ENCODE measurements at places on chromosomes 3 and 15.

- no peak for DNase-seq
Observed at GRCh38 chr3:187983484-187984124, 170.4 kb upstream of the LPP start.

DNA sequence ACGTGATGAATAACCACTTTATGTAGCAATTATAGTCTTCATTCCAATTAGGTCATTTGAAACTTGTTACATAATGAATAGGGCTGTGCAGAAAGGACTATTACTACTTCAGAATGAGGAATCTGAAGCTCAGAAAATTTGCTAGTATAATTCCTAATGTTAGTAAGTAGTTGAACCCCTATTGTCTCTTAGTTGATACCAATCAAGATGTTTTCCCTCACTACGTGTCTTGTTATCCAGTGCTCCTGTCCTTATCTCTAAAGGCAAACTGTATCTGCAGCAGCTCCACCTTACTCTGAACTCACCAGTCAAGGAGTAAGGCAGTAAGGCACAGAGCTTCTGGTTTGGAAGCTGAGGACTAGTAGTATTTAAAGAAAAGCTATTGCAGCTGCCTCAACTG is 32.0 kb downstream of the RAB11A start:
- no peak for DNase-seq

DNA sequence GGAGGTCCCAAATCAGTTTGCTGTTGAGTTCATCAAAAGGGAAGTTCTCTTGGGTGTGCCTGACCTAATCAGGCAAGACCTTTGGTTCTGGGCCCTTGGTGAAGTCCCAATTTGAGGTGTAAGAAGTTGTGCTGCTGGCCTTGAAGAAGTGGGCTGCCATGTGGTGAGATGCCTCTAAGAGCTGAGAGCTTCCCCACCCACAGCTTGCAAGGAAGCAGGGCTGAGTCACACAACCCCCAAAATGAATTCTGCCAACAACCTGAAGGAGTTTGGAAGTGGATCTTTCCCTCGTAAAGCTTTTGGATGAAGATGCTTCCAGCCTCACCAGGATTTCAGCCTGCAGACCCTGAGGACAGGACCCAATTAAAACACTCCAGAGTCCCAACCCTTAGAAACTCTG is 129.3 kb upstream of the NSMCE3 start:
- DNase-seq: no peak

GRCh38 chr3:170792471-170792870 is 77.5 kb downstream of the RPL22L1 start:
- no peak for DNase-seq

DNA sequence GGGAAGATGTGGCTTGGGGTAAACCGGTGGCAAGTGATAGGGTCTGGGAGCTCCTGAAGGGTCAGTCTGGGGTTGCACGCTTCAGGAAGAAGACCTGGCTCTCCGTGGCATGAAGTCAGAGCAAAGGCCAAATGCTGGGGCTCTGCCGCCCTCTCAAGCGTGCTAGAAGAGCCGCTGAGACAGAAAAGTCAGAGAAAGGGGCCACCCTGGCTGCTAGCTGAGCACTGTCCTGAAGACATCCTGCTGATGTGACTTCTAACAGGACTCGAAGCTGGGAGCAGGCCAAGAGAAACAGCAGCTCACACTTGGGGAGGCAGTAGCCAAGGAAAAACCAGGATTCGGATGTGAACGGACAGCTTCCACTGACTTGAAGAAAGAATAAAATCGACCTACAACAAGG is 270.4 kb downstream of the OCA2 start:
- no peak for DNase-seq

- DNase-seq: no peak
Observed at GRCh38 chr3:172355836-172356235, 92.4 kb downstream of the GHSR start.

DNA sequence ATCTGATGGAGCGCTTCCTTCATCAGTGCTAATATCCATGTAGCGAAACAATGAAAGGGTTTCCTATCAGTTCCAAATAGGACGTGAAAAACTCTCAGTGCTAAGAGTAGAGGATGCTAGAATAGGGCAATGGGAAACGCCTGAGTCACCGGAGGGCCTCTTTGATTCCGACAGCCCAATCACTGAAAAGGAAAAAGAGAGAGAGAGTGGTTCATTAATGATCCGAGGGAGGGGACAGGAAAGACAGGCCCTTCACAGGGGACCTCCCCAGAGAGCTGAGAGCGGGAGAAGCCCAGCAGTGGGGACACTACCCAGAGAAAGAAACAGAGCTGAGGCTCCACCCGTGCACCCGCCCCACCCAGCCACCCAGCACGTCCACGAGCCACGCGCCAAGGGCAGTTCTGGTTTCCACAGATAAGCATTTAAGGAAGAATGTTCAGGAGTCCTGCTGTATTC is 76.9 kb downstream of the RPN1 start:
- no peak for DNase-seq

- DNase-seq: no peak
Observed at GRCh38 chr15:49148727-49149126, 6.7 kb downstream of the COPS2 start.

- no peak for DNase-seq
Observed at GRCh38 chr3:4449043-4449805, 17.8 kb downstream of the SUMF1 start.

GRCh38 chr3:6994081-6994668 is 133.3 kb downstream of the GRM7 start:
- no peak for DNase-seq

DNA sequence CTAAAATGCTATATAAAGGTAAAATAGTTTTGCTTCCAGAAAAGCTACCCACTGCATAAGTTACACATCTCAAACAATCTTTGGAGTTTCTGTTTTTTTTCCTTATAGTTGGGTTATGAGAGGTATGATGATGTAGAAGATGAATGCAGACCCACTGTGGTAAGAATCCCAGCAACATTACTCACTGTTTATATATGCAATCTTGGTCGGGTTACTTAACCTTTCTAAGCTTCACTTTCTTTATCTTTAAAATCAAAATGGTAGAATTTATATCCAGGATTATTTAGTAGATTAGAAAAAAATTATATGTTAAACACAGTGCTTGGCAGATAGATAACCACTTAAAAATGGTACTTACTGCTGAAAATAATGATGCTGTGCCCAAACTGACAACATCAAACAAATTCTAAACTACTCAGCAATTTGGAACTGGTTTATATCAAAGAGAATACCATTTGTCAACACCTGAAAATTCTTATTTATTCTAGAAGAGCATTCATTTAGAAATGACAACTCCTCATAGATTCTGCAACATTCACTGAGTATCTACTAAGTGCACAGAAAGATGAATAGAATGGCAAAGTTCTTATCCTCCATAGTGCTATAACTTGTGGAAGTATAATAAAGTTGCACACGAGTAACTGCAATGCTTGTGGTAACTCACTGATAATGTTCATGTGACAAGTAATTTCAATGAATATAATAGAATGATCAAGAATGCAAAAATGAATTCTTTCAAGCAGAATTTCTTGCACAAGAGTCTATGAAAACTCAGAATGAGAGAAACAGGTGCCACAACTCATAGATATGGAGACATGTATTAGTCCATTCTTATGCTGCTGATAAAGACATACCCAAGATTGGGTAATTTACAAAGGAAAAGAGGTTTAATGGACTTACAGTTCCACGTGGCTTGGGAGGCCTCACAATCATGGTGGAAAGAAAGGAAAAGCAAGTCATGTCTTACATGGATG is 129.0 kb upstream of the SLC7A14 start:
- no peak for DNase-seq

DNA sequence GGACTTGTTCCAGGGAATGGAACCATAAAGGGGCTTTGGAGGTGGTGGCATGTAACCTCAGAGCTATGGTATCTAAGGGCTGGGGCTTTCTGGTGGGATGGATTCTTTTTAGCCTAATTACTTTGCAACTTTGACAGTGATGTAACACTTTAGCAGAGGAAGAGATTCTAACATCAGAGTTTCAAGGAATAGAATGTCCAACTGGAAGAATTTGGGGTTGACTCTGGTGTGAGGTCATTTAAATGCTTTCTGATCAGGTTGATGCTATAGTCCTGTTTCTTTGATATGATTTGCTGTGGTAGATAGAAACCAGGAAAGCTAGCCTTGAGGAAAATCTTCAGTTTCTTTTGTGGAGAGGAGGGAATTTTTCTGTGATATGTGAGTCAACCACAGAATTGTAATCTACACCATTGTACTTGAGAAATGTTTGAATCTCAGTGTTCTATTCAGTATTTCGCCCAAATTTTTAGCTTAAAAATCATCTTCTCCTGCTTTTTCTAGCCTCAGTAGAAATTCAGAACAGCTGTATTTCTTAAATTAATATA is 40.0 kb downstream of the ATP2C1 start:
- DNase-seq: no peak

DNA sequence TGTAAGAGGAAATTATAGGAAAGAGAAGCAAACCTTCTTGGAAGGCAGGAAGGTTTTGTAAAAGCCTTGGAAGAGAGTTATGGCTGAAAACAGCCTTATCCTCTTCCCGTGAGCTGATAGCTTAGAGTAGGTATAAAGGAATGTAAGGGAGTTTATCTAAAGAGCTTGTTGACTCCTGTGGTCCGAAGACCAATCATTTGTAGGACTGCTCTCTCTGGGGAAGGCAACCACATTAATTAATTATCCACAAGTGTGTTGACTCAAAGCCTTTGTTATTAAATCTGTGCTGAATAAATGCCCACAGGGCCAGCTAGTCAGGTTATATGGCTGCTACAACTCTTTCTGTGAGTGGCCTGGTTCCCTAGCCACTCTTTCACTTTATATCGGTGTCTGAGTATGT is 452.1 kb upstream of the RASGRP1 start:
- no peak for DNase-seq

DNA sequence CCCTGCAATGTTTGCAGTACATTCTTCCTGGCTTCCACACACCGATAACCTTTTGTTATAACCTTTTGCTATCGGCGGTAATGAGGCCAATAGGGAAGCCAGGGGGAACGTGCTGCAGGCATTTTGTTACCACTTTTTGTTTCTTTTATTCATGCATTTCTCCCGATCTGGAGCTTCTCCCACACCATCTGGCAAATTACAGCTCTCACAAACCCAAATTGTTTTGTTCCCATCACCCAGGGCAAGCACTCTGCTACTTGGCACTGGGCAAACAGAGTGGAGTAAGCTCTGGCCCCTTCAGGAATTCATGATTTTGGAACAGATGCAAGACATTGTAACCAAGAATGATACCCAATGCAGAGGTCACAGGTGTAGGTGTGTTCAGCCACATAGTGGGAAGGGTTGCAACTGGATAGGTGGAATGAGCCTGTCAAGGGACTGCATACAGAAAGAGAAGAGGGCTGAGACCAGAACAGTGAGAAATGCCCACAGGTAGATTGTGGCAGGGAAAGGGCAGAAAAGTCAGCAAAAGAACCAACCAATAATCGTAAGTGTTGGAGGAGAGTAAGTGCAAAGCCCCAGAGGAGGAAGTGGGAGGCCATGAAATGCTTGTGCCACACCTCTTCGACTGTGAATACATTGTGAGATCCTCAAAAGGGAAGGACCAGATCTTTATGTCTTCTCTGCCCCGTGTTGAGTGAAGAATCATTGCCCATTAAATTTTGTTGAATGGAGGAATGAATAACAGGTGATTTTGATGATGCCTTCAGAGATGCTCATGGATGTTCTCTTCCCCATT is 45.8 kb downstream of the PARP15 start:
- DNase-seq: no peak

GRCh38 chr15:98735895-98736617 is 87.7 kb downstream of the IGF1R start:
- DNase-seq: no peak

- DNase-seq: peak; percentile 54
Observed at GRCh38 chr3:69197922-69198530, 75.6 kb upstream of the LMOD3 start.

GRCh38 chr15:57330619-57331340 is 45.5 kb upstream of the CGNL1 start:
- no peak for DNase-seq

DNA sequence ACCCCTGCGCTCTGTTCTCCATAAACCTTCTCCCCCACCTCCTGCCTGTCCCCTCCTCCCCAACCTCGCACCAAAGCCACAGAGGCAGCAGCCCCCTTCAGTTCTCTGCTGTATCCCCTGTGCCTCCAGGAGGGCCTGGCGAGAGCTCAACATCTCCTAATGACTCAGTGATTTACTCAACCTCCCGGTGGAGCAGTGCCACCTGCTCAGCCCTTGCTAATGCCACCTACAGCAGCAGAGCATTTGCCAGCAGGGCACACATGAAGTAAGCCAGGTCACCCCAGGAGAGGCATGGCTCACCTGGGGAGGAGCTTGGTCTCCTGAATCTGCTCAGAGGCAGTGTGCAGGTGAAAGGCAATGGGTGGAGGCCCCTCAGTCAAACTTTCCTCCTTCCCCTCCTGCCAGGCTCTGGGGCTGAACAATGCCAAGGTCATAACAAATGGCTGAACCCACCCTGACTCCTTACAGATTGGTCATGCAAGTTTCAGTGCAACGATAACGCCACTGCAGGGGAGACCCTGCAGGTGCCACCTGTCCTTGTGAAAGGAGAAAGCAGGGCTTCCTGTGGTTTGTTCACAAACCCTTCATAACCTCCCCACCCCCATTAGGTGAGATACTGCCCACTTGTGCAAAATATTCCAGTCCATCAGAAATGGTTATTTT is 19.8 kb downstream of the TRPM1 start:
- no peak for DNase-seq

GRCh38 chr15:82923744-82924143 is 28.8 kb downstream of the HOMER2 start:
- DNase-seq: no peak

DNA sequence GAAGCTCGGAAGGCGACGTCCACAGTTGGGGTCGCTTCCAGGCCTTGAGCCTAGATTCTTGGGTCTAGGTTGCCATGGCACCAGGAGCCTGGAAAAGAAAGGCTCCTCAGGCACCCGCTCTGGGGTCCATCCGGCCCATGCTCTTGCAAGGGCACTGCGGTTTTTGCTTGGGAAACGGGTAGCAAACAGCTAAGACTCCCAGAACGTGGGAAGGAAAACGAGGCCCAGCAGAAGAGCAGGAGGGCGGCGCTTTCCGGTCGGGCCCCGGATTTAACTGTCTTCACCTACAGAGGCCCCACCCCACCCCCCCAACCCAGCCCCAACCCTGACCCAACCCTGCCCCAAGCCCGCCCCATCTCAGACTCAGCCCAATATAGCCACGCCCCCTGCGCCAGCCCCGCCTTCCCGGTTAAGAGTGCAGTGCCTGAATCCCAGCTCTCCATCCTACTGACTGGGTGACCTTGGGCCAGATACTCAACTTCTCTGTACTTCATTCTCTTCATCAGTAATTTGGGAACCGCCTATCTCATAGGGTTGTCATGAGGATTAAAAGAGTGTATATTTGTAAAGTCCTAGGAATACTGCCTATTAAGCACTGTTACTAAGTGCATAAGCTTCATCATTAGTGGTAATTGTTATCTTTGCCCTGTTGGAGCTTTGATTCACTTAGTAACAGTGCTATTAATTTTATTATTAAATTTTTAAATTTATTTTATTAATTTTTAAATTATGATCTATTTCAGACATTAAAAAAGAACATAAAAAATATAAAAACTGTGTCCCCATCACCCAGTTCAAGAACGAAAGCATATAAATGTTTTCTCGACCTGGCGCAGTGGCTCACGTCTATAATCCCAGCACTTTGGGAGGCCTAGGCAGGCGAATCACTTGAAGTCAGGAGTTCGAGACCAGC is 28.4 kb upstream of the SMAD6 start:
- DNase-seq: no peak
